CD4-positive, alpha-beta T cell treated with Interleukin-15 for 4 hours (primary cell): ENCODE measurements at places on chromosomes 13 and 19.
A peak's percentile ranks its signal among the peaks of the same experiment; 100 is the strongest.

- no peak for DNase-seq
Observed at GRCh38 chr19:7115721-7116120, 46.2 kb downstream of the ZNF557 start.

DNA sequence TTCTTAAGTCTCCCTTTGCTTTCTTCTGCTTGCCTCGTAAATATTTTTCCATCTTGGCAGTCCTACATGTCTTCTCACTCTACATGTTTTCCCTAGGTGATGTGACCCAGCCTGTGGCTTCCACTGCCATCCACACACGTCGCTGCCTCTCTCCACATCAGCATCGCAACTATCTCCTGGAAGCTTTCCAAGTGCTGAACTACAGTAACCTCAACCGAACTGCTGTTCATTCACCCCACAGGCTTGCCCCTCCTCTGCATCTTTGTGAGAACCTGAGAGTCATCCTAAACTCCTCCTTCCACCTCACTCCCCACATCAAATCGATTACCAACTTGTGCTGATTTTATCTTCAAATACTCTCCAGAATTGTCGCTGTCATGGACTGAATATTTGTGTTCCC lies 41.2 kb upstream of the USPL1 start:
- peak; percentile 79 for DNase-seq

DNA sequence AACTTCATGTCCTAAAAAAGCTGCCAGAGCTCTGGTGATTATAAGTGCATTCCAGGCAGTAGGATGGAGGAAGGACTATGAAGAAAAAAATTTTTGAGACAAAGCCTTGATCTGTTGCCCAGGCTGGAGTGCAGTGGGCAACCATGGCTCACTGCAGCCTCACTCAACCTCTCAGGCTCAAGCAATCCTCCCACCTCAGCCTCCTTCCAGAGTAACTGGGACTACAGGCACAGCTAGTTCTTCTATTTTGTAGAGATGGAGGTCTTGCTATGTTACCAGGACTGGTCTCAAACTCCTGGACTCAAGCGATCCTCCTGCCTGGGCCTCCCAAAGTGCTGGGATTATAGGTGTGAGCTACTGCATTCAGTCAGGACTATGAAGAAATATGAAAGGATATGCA lies 161.2 kb downstream of the IRS2 start:
- no peak for DNase-seq

GRCh38 chr13:94272038-94272437 lies 207.4 kb downstream of the DCT start:
- no peak for DNase-seq

GRCh38 chr13:30257468-30258099 lies 49.8 kb downstream of the KATNAL1 start:
- DNase-seq, result no peak

- DNase-seq, result no peak
Observed at GRCh38 chr19:7216373-7216902, 77.8 kb downstream of the INSR start.

DNA sequence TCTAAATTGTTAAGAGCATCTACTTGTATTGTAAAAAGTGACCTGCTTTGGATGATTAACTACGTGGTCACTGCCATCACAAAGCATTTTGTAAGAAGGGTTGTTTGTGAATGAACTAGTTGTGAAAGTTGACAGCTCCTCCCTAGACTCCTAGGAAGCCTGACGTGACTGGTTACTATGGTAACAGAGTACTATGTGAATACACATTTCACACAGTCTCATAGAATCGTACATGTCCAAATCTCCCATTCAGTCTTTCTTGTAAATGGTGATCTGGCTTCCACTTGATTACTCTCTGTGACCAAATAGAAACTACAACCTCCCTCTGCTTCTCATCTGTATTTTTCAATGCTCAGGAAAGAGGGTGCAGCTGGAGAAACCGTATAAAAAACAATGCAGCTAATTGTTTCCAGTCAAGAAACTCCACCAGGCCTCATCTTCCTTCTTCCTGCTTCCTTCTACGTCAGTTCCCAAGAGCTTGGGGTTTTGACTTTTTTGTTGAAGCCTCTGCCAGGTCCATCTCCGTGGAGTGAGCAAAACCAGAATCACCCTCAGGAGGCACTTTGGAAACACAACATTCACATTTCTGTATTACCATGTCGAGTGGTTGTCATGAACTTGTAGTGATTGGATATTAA lies 83.4 kb downstream of the GPC6 start:
- no peak for DNase-seq

GRCh38 chr19:12792051-12792852 lies 966 bp downstream of the JUNB start:
- peak; percentile 73 for DNase-seq

DNA sequence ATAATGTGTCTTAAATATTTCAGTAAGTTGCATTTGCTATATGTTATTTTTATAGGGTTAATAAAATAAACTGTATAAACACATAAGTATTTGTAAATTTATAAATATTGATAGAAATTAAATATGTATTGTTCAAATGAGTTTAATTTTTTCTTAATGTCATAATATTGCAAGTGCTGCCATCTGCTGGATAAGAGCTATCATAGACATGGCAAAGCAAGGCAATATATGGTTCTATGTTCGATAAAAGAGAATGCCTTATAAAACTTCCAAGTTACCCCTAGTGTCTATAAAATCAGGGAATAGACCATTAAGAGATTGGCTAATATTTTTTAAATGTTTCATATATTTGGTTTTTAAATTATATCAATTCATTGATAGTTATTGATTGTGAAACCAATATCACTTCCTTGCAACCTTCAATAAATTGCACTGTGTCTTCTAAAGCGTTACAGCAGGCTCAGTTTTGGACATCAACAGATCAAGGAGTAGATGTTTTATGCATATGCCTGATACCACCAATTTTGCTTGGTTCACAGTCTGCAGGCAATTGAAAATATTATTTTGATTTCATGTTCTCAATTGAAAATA lies 29.0 kb upstream of the SLITRK6 start:
- DNase-seq, result no peak

GRCh38 chr13:62046512-62046911 lies 630.9 kb upstream of the PCDH20 start:
- no peak for DNase-seq

- DNase-seq, result peak; percentile 83
Observed at GRCh38 chr19:39328046-39328705, 7.5 kb upstream of the LRFN1 start.

DNA sequence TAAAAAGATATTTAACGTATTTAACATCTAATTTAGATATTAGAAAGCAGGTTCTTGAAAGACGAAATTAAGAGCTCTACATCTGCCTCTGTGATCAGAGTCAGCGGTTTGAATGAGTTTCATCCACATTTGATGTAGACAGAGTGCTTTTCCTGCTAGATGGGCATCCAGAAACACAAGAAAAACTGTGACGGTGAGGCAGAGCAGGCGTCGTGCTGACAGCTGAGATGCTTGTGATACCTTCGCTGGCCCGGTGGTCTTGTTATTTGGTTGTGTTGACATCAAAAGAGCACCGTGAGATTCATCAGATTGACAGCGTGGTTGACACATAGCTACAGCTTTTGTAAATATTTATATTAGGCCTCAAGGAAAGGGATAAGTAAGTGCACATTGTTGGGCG lies 399.1 kb downstream of the GPC5 start:
- no peak for DNase-seq

GRCh38 chr13:28505543-28506135 lies 10.7 kb upstream of the FLT1 start:
- DNase-seq, result no peak

GRCh38 chr19:40143612-40144011 lies 47.6 kb upstream of the MAP3K10 start:
- peak; percentile 63 for DNase-seq

- peak; percentile 5 for DNase-seq
Observed at GRCh38 chr19:5292822-5293611, 47.6 kb downstream of the PTPRS start.

GRCh38 chr19:45883881-45884681 lies 1.9 kb downstream of the IRF2BP1 start:
- DNase-seq, result no peak

GRCh38 chr19:4288091-4288777 lies 9.2 kb downstream of the SHD start:
- DNase-seq, result no peak

- no peak for DNase-seq
Observed at GRCh38 chr19:29404015-29404414, 121.8 kb upstream of the VSTM2B start.

GRCh38 chr19:12229990-12230389 lies 64.7 kb downstream of the ZNF44 start:
- DNase-seq, result no peak

DNA sequence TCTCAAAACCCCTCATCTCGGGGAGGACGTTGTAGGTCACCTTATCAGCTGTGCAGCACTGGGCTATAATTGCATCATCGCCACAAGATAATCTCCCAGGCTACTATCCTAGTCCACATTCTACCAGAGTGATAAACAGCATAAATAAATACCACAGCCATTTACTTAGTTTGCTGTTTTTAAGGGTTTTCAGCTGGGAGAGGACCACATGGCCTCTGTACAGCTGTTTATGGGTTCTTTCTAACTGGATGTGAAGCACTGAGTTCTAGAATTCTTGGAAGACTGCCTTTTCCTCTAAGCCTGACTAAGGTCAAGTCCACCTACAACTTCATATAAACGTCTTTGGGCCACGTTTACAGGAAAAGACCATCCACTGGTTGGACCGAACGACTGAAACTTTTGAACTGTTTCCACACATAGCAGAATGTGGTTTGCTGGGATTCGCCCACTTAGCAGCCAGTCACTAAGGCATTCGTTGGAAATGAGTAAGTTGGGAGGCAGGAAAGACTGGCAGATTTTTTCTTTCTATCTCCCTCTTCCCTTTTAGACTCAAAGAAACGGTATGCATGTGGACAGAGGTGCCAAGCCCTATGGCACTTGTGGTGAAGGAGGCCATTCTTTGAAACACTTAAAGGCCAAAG lies 752.5 kb upstream of the SGCG start:
- no peak for DNase-seq

DNA sequence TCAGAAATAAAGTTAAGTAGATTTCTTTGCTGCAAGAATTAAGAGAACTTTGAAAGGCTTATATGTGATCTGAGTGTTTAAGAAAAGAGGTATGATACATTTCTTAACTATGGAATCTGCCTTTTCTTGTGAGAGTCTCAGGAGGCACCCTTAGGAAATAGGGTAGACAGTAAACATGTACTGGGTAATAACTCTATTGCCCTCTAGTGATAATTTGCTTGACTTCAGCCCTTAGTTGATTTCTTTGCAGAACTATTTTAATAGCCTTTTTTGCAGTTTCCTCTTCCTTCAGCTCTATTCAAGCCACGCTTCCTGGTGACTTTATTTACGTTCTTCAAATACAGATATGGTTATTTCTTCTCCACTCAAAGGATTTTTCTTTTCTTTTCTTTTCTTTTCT lies 37.0 kb upstream of the CCNA1 start:
- DNase-seq, result no peak

DNA sequence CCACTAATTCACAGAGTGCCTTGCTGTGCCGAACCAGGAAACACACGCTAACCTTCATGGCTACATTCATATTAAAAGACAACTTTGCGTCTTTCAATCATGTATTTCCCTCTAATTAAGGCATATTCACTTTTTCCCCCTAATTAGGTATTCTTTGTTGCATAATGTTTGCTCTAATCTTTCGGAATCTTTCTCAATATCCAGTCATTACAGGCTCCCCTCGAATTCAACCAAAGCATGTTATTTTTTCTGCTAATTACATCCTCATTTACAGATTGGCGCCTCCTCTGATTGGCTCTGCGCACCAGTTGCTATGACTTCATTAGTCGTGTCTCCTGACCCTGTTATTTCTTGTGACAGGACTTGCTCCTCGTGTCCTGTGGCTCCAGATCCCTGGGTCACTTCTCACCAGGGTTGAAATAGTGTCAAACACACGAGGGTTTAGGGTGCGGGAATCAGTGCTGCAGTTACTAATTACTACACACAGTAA lies 226.7 kb upstream of the TSHZ3 start:
- DNase-seq, result no peak

- DNase-seq, result no peak
Observed at GRCh38 chr19:4906963-4907362, 2.3 kb upstream of the UHRF1 start.

DNA sequence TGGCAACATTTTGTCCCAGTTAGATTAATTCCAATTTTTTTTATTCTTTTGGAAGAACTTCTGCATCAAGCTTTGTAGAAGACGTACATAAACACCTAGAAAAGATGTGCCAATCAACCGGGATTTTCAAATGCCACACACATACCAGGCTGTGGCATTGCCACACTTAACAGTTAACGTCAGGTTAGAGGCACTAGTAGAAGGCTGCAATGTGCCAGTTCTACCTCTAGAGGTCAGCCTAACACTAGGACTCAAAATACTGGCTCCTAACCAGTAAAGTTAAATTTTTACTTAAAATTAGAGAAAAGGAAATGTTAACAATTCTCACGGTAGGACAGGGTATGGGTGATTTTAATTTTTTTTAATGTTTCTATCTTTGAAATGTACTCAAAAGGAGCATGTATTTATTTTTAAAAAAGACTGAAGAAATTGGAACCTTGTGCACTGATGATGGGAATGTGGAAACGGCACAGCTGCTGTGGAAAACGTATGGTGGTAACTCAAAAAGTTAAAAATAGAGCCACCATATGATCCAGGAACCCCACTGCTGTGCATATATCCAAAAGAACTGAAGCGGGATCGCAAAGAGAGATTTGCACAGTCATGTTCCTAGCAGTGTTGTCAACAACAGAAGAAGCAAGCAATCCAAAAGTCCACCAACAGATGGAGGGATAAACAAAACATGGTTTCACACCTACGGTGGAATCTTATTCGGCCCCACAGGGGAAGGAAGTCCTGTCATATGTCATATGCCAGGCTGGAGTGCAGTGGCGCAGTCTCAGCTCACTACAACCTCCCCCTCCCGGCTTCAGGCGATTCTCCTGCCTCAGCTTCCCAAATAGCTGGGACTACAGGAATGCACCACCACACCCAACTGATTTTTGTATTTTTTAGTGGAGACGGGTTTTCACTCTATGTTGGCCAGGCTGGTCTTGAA lies 30.3 kb downstream of the CRYL1 start:
- DNase-seq, result peak; percentile 80

GRCh38 chr13:41199079-41199478 lies 4.7 kb upstream of the KBTBD7 start:
- DNase-seq, result no peak

DNA sequence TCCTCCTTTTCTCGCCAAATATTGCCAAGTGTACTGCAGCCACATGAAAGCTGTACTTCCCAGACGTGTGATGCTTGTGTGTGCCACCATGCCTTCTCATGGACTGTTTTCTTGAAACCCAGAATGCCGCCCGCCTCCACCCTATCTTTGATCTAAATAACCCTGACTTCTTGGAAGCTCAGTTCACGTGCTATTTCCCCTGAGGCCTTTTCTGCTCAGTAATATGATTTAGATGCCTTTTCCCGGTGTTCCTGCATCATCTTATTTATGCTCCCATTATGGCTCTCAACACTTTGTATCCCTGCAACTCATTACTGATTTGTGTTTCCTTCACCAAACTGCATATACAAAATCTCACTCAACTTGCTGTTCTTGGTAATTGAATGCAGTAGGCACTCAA lies 116.1 kb downstream of the USP12 start:
- DNase-seq, result no peak

GRCh38 chr19:40836754-40837429 lies 13.4 kb downstream of the CYP2A6 start:
- DNase-seq, result no peak
